ENCODE measurements at places on chromosomes 13 and 19.

GRCh38 chr13:23986619-23987018 is 89.3 kb upstream of the C1QTNF9B start:
- DNase-seq: no peak

GRCh38 chr13:51793570-51794271 is 10.2 kb downstream of the DHRS12 start:
- no peak for DNase-seq

DNA sequence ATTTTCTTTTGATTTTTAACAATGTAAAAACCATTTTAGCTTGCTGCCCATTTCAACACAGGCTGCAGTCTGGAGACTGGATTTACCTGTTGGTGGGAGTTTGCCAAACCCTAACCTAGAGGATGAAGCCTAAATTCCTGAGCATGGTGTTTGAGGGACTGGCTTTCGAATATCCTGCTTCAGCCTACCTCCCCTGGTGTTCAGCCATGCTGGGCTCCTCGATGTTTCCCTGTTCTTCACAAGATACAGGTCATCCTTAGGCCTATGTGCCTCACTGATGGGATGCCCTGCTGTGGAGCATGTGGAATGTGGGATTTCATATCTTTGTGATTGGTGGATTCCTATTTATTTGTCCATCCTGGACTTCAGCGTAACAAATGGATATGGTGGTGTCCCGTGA is 20.4 kb upstream of the ERCC5 start:
- no peak for DNase-seq

DNA sequence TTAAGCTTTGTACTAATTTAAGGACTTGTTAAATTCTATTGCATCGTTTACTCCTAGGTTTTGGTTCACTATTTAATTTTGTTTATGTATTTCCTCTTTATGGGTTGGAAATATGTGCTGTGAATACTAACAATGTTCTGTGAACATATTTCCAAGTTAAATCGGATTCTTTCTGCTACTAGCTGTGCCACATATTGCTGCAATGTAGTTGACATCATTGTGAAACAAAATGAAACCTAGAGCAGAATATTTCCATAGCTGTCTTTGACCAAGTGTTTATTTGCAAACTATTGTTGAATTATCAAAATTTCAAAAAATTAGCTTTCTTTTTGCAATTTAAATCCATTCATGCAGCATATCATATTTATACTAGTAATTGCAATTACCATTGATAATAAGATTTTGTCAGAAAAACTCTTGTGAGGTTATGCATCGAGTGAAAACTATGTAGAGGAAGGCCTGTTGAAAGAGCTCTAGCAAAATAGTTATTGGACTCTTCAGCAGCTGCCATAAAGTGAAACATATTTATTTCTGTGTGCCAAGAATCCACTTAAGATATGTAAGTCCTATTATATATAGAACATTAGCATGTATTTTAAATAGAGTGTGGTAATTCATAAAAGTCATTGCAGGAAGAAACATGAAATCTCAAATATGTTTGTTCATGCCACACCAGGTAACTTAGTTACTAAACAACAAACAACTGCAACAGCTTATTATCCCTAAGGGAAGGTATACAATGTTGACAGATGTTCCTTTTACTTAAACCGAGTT is 575.1 kb downstream of the SLITRK6 start:
- no peak for DNase-seq

GRCh38 chr19:7504684-7505083 is 11.2 kb upstream of the ZNF358 start:
- no peak for DNase-seq

DNA sequence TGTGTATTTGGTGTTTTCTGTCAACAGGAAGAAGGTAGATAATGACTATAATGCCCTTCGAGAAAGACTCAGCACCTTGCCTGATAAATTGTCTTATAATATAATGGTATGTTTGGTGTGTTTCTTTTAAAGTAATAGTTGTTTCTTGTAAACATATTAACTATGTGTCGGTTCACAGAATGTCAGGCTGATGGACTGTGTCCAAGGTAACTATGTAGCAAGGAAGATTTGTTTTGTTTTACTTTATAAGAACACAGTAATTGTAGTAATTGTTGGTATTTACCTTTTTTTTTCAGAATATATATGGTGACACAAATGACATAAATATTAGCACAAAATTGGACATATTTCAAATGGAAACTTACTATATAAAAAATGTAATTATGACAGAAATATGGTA is 43.2 kb downstream of the URI1 start:
- no peak for DNase-seq

DNA sequence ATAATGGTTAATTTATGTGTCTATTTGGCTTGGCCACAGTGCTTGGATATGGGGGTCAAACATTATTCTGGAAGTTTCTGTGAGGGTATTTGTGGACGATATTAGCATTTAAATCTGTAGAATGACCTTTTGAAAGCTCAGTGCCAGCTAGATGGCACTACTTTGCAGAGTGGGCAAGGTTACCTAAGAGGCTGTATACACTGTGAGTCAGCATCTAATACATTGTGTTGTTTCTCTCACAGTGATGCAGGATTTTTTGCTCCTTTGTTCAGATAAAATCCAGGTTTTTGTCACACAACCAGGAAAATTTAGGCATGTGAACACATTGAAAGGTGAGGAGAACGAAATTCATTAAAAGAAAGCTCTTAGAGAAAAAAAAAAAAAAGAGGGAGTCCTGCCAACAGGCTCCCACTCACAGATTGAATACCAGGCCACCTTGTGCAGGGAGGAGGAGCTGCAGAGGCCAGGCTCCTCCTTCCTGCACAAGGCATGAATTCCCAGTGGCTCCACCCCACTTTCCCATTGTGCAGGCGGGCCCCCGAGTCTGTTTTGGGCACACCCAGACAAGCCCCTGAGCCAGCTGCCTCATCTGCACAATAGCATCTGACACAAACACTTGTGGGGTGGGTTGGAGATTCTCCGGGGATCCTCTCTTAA is 551.0 kb upstream of the ATXN8OS start:
- DNase-seq: no peak

GRCh38 chr13:23631311-23632047 is 61.3 kb downstream of the TNFRSF19 start:
- no peak for DNase-seq

DNA sequence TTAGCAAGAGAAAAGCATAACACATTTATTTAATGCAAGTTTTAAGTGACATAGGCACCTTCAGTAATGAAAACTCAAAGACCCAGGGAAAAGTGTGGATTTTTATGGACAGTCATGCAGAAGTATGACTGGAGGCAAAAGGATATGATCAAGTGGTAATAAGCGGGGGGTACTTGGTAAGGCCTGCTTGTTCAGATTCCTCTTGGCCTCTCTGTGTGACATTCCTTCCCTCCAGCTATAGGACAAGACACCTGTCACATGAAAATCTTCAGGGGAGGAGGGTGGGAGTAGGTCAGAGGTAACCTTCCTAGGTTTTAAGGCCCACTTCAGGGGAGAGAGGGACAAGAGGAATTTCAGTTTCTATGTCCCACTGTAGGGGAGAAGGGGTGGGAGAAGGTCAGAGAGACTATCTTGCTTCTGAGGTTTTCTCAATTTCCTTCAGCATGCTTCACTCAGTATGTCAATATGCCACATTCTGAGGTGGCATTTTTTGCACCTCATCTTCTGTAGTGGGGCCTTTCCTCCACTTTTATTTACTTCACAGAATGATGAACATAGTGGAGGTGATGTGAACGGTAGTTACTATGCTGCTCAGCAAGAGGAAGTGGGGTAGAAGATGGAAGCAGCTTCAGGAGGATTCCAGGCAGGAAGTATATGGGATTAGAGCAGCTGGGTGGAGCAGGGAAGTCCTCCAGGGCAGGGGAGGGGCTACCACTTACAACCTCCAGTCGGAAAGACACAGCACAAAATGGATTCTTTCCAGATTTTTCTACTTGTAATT is 73.2 kb upstream of the RFC3 start:
- no peak for DNase-seq

- DNase-seq: no peak
These were observed 35.1 kb upstream of the ZNF808 start for GRCh38 chr19:52492201-52492993.

DNA sequence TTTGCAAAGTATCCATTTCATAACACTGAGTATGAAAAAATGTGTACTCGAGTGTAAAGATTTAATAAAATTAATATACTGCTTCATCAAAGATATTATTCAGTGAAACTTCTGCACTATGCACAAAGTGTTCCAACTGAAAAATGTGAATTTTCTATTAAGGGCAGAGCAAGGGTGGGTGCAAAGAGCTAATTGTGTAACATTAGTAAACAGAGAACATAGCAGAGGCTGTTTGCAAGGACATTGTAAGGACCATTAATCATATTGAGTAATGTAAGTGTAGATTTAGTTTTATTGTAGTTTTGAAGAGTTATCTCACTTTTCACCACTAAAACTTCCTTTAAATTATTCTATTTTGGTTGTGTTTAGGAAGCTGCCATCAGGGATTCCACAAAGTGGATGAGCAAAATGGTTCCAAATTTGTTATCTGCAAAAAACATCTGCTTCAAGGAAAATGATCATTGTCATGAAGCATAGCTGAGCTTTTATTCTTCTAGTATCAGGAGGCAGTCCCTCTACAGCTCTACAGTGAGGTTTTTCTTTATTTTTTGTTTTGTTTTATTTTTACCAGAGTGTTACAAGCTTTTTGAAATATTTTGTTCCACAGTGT is 1375.4 kb downstream of the SLITRK1 start:
- no peak for DNase-seq

DNA sequence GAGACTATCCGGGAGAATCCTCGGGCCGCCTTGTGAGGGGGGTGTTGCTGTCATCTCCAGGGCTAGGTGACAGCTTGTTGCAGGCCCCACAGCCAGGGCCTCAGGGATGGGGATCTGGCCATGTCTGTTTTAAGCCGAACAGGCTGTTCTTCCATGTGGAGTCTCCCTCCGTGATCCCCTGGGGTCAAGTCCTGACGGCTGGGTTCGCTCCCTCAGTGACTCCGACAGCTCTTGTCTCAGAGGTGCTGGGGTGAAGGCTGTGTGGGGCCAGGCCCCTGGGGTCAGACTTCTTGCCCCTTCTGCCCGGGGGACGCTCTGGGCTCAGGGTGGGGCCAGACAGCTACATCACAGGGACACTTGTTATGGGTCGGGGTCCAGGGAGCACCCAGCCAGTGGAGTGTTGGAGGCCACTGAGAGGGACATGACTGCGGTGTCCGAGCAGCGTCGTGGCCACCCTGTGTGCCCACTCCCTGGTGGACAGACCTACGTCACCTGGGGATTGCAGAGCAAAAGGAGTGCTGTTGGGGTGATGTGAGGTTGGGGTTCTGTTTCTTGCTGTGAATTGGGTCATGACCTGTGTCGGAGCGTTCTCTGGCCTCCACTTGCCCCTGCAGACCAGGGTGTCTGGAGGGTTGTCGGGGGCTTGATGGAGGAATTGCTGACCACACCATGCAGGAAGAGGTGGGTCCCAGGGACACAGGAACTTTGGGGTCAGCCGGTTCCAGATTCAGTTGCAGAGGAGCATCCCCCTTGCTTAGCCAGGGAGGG is 21.5 kb downstream of the EPN1 start:
- no peak for DNase-seq

GRCh38 chr19:50817941-50818858 is 5.4 kb downstream of the KLK1 start:
- DNase-seq: peak; percentile 40

DNA sequence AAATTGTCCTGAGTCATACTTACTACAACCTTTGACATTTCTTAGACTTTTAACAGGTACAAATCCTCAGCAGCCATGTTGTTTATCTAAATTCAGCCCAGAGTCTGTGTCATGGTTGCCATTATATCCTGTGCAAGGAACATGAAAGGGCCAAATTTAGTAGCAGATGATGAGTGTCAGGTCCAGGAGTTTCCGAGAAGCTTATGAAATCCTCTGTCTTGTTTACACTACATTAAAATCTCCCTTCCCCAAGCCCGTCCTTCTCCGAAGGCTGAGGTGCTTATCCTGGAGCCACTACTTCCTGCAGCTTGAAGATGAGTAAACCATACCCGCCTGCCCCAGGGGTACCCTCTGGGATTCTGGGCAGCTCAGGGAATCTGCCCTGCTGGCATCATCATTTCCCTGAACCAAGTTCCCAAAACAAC is 102.6 kb upstream of the SERP2 start:
- no peak for DNase-seq

GRCh38 chr19:38569368-38569983 is 48.3 kb downstream of the MAP4K1 start:
- no peak for DNase-seq

DNA sequence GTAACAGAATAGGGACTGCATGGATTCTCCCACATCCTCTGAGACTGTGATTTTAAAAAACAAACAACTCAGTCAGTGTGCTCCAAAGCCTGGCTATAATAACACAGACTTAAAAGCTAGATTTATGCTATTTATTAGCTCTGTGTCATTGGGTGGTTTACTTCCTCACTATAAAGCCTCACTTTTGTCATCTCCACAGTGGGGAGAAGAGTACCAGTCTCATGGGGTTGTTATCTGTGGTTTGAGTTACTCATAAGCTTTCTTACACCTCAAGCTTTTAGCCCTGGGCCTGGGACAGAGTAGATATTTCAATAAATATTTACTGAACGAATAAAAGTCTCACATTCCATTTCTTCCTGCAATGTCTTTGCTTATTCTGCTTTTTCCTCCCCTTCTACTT is 5.3 kb downstream of the RNASEH2B start:
- DNase-seq: no peak

GRCh38 chr19:292951-293350 is 1.7 kb upstream of the PLPP2 start:
- DNase-seq: no peak

DNA sequence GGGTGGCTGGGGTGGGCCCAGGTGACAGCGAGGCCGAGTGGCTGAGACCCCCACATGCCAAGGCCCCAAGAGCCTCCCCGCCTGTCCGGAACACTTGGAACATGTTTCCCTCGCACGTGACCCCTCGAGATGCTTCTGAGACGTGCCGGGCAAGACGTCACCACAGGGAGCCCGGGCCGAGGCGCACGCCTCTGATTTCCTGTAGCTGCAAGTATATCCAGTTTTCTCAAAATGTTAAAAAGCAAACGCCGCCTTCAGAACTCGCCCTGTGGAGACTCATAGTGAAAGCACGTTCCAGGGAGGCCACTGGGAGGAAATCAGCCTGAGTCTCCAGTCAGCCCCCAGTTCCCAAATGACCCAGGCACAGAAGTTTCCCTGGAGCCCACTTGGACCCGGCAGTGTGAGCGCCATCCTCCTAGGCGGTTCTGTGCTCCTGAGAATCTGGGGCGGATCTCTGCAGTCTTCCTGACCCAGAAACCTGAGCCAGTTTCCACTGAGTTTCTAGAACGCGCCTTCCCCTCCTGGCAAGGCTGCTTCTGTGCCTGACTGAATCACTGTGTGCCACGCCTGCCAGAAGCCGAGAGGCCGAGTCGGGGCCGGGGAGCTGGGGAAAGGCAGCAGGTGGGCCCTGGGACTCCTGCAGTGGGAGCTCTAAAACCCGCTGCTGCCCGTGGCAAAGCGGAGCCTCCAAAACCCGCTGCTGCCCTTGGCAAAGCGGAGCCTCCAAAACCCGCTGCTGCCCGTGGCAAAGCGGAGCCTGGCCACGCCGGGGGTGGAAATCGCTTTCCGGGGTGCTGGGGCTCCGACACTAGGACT is 179.3 kb downstream of the KDM4B start:
- DNase-seq: no peak

GRCh38 chr13:107466326-107467099 is 748.8 kb downstream of the LIG4 start:
- DNase-seq: no peak

Measured in NCI-H1436 (cell line).